ENCODE measurements at places on chromosomes 3 and 15. TPM values are rescaled to one million over a fixed set of nuclear protein-coding genes. Genes with fewer than 3 reads are reported as not detected.

GRCh38 chr3:174061162-174061561 lies 663.6 kb downstream of the NLGN1 start:
- no peak for DNase-seq

DNA sequence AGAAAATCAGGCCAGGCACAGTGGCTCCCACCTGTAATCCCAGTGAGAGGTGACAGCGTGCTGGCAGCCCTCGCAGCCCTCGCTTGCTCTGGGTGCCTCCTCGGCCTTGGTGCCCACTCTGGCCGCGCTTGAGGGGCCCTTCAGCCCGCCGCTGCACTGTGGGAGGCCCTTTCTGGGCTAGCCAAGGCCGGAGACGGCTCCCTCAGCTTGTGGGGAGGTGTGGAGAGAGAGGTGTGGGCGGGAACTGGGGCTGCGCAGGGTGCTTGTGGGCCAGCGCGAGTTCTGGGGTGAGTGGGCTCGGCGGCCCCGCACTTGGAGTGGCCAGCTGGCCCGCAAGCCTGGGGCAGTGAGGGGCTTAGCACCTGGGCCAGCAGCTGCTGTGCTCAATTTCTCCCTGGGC lies 252.6 kb downstream of the FOXP1 start:
- no peak for DNase-seq

- DNase-seq = no peak
Observed at GRCh38 chr15:94206463-94207167, 24.7 kb upstream of the MCTP2 start.

GRCh38 chr3:177960014-177960413 lies 576.2 kb upstream of the KCNMB2 start:
- DNase-seq = no peak

The GOLGA6A gene
- total RNA-seq = not detected

GRCh38 chr3:170476291-170476690 lies 57.6 kb downstream of the CLDN11 start:
- no peak for DNase-seq

The DAZL gene
- total RNA-seq = not detected

DNA sequence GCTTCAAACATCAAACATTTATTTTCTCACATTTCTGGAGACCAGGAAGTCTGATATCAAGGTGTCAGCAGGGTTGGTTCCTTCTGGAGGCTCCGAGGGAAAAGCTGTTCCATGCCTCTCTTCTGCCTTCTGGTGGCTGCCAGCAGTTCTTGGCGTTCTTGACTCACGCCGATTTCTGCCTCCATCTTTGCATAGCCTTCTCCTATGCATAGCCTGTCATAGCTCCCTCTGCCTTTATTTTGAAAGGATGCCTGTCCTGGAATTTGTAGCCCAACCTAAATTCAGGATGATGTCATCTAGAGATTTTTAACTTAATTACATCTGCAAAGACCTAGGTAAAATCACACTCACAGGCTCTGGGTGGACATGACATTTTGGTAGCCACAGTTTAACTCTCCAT lies 70.4 kb downstream of the RGMA start:
- DNase-seq = no peak

DNA sequence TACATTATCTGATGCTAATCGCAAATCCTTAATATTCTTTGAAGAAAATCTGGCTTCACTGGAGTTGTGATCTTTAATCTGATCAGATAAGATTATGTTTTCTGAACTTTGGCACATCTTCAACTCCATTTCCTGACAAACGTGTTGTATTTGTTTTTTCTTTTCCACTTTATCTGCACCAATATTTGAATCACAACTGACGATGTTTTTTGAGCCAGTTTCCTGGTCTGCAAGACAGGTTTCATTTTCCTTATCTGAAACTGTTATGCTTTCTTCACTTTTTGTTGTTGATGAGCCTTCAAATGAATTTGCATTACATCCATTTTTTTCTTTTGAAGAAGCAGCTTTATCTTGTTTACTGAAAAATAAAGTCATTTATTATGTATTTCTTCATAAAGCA lies 101.5 kb downstream of the ZNF280D start:
- no peak for DNase-seq

DNA sequence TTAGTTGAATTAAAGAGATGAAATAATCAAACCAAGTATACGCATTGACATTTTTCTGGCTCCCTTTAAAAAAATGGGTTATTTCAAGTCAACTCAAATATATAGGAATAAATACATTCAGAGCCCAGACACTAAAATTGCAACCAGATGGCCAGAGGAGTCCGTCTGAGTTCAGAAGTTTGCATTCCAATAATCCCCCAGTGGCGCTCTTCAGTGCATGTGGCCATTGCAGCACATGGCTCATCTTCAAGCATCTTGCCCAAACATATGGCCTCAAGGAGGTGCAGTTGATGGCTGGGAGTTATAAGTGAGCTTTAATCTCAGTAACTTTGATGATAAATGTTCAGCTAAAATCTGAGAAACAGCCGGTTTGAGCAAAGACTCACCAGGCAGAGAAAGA lies 295.8 kb upstream of the LRRN1 start:
- no peak for DNase-seq

- DNase-seq = no peak
Observed at GRCh38 chr3:22609139-22609538, 594.0 kb upstream of the UBE2E2 start.

DNA sequence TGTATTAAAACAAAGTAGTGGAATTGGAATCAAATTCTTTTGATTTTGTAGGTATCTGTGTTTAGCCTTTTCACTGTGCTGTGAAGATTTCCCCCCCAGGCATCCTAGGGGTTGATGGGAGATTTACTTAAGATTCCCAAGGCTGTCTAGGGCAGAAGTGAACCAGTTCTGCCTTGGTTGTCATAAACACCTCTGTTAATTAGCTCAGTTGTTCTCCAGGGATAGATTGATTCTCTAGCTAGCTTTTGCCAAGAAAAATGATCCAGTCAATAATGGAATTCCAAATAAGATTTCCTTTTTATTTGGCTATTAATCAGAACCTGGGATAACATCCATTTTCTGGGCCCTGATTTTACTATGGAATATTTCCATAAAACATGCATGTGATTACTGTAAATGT lies 12.7 kb downstream of the DAG1 start:
- DNase-seq = no peak

DNA sequence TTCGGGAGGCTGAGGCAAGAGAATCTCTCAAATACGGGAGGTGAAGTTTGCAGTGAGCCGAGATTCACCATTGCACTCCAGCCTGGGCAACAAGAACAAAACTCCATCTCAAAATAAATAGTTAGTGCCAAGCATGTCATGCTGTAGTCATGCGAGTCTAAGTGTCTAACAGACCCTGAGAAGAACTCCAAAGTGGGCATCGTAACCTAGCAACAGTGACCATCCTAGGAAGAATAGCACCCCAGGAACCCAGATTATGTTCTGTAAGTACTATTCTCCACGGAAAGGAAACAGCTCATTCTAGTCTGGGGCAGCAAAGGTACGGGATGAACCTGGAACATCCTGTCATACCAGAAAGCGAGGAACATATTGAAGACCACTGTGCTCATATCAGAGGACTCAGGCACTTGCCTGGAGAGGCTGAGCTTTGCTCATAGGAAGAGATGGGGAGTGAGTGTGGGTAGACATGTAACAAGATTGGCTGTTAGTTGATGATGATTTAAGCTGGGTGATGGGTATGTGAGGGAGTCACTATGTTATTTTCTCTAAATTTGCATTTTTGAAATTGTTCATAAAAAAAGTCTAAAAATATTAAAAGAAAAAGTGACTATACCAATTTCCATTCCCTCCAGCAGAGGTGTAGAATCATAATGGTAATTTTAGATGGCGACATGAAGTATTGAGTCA lies 31.7 kb downstream of the BCL2L10 start:
- DNase-seq = no peak

DNA sequence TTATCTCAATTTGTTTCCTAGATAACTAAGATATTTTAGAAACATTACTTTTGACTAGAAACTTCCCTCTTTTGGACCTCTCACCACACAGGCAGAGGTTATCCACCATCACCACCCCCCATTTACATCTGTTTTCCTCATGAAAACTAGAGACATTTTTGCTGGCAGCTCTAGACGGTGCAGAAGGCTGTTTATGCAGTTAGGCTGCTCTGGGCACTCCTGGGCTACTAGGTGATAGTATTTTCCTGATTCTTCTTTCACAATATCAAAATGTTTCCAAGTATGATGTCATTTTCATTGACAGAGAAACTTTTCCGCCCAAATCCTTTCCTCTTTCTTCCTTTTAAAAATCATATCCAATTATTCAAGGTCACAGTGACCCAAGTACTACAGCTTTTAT lies 67.1 kb downstream of the PLOD2 start:
- DNase-seq = peak; percentile 32

GRCh38 chr15:56045068-56045748 lies 51.8 kb upstream of the NEDD4 start:
- DNase-seq = no peak

The FMN1 gene
- total RNA-seq = 5.5 TPM

- DNase-seq = no peak
Observed at GRCh38 chr3:76369170-76369569, 583.8 kb upstream of the ZNF717 start.

DNA sequence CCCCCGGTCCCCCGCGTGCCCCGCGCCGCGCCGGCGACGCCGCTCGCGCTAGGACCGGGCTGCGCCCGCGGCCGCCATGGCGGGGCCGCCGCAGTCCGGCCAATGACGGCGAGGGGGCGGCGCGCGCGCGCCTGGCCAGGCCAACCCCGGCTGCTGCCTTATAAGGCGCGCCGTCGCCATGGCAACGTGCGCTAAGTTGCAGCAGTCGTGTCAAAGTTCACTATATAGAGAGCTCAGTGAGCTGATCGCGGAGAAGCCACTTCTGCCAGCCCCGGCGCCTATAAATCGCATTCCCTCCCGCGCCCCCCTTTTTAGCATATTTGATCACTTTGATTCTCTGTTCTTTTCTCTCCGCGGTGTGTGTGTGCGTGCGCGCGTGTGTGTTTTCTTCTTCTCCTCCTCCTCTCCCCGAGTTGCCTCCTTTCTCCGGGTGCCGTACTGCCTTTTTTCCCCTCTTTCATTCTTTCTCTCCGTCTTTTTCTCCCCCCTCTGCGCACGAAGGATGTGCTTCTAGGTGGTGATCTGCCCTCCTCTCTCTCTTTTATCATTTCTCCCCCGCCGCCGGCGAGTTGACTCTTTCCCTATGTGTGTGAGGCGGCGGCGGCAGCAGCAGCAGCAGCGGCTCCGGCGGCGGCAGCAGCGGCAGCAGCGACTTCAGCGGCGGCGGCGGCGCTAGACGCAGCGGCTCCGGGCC lies at the start of gene NR2F2:
NR2F2 (plus strand) TSS at position 251 of the 694 bp plus-strand sequence. CDS start 1,406 bp downstream, outside the sequence.
- peak; percentile 98 for DNase-seq

The TRIM42 gene
- total RNA-seq = not detected

DNA sequence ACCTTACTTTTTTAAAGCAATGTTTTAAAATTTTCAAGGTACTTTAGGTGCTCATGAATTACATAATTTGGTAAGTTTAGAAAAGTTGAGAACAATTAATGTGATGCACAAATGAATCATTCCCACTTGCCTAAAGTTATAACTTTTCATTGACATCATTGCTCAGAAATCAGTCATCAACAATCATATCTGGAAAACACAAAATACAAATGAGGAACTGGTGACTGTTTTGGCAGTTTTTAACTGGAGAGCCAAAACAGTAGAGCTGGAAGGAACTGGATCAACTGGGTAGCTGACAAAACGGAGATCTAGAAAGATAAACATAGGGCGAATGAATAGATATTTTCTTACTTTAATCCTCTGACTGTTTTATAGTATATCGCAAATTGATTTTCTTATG lies 767.1 kb downstream of the IGSF11 start:
- no peak for DNase-seq

GRCh38 chr3:123449997-123450604 lies 1.2 kb upstream of the ADCY5 start:
- no peak for DNase-seq

The DOCK3 gene
- total RNA-seq = 0.19 TPM

- no peak for DNase-seq
Observed at GRCh38 chr15:99619712-99620111, 53.9 kb downstream of the MEF2A start.

- DNase-seq = no peak
Observed at GRCh38 chr3:147756476-147756875, 347.3 kb downstream of the ZIC1 start.

- DNase-seq = no peak
Observed at GRCh38 chr3:142019794-142020320, 129.5 kb downstream of the TFDP2 start.

The ANKRD34C gene
- total RNA-seq = not detected

The ESYT3 gene
- 3.5 TPM for total RNA-seq

GRCh38 chr15:45891766-45892165 lies 256.9 kb downstream of the SQOR start:
- no peak for DNase-seq

DNA sequence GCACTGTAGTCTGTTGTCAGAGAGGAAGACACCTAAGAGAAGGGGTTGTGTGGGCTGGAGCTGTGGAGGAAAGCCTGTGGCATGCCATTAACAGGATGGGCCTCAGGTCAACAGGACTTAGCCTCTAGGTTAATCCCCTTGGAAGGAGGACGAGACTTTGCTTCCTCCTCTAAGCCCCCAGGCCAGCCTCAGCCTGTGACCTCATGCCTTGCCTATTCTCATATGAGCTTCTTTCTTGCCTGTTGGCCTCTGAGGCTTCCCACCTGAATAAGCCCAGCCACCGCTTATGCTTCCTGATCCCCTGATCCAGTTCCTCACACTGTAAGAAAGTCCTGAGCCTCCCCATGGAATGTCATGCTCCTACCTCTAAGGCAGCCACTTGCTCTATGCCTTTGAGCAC lies 52.2 kb upstream of the TBC1D21 start:
- no peak for DNase-seq

DNA sequence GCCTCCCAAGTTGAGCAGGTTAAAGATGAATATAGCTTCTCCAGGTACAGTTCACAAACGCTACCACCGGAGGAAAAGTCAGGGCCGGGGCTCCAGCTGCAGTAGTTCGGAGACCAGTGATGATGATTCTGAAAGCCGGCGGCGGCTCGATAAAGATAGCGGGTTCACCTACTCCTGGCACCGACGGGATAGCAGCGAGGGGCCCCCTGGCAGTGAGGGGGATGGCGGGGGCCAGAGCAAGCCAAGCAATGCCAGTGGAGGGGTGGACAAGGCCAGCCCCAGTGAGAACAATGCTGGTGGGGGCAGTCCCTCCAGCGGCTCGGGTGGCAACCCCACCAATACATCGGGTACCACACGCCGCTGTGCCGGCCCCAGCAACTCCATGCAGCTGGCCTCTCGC lies 61.4 kb downstream of the SNRK start:
- no peak for DNase-seq

The NECTIN3 gene
- total RNA-seq = 110 TPM

GRCh38 chr3:197306374-197307086 lies 8.1 kb upstream of the DLG1 start:
- DNase-seq = no peak

- no peak for DNase-seq
Observed at GRCh38 chr3:121730940-121731687, 18.4 kb downstream of the GOLGB1 start.

GRCh38 chr15:88917760-88918159 lies 4.6 kb upstream of the MFGE8 start:
- DNase-seq = no peak

DNA sequence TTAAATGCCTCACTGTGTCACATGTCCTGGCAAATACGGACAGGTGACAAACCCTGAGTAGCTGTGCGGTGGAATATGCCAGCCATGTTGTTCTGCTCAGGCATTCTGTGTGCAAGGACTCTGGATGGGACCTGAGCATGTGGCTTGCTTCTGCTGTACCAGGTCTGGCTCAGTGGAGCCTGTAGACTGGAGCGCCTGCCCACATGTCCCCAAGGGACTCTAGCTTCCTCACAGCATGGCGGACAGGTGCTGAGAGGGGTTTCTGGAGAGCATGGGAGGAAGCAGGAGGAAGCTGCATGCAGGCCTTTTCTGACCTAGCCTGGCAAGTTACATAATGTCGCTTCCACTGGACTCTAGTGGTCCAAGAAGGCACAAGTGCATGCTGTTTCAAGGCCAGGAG lies 96.3 kb downstream of the PLXNA1 start:
- DNase-seq = no peak

- no peak for DNase-seq
Observed at GRCh38 chr3:37527361-37527760, 334.3 kb upstream of the CTDSPL start.

Data from Calu3 (cell line).